HCT116 (cell line): ENCODE measurements at places on chromosomes 5 and 9.

DNA sequence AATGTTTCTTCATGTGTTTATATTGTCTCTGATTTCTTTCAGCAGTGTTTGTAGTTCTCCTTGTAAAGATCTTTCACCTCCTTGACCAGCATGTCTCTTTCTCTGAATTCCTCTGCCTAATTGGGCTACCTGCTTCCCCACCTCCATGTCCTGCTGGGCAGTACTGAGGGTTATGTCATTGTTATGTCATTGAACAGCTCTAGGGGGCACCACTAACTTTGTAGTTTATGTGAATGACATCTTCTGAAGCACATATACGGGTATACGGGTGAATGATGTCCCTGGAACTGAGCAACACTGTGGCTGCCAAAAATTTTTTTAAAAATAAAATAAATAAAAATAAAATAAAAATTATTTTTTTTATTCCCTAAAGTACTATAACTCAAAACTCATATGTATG is 16.9 kb upstream of the SNCAIP start:
- H3K4me1 ChIP-seq, result no peaks in the 10 kb centered on the region
- H3K36me3 ChIP-seq, result no peaks in the 10 kb centered on the region
- no peak overlapping the region for H3K4me3 ChIP-seq
- DNase-seq, result peak; percentile 18
- no peak overlapping the region for H3K27ac ChIP-seq

GRCh38 chr9:73050887-73051550 is 98.2 kb upstream of the ALDH1A1 start:
- H3K27me3 ChIP-seq, result no peaks in the 10 kb centered on the region

DNA sequence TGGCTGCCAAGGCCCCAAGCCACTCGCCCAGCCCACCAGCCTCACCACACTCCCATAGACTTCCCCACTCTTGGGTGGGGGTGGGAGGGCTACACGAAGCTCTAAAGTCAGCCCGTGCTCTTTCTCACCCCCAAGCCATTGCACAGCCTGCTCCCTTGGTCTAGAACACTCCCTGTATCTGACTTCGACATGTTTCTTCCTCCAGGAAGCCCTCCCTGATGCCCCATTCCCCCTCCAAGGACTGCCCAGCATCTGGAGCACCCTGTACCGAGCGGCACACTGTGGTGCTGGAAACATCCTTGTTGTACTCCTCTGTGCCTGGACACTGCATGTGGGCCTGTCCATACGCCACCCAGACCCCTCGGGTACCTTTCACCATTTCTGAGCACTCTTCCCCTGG is 49.4 kb upstream of the KCNMB1 start:
- no peak overlapping the region for H3K4me3 ChIP-seq
- H3K4me1 ChIP-seq, result no peaks in the 10 kb centered on the region
- no peaks in the 10 kb centered on the region for H3K27me3 ChIP-seq
- no peak for DNase-seq
- no peak overlapping the region for H3K27ac ChIP-seq
- no peaks in the 10 kb centered on the region for H3K36me3 ChIP-seq

DNA sequence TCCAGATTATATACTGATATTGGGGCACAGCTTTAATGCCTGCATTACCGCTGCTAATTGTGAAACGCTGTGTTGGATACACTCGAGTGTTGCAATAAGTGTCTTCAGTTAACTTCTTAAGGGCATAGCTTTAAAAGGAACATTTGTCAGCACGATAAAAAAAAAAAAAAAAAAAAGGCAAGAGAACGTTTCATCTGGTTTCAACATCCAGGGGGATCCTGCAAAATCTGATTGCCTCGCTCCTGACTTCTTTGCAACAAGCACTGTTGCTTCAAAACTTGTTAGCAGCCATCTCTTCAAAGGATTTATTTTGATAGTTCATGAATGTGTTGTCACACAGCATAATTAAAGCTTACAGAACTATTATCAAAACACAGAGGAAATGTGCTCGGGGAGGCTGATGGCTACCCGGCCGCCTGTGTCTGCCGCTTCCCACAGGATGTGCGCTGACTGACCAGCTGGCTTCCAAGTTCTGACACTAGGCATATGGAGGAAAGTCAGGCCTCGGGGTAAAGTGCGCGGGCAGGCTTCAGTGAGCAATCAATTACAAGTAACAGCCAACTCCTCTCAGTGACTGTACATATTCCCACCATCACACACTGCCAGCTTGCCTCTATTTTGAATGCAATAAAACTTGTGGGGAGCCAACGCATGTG is 77.7 kb downstream of the EBF1 start:
- H3K27ac ChIP-seq, result no peak overlapping the region
- H3K4me1 ChIP-seq, result no peaks in the 10 kb centered on the region
- no peak for DNase-seq
- peaks cover 46% of the 10 kb centered on the region for H3K27me3 ChIP-seq
- H3K36me3 ChIP-seq, result no peaks in the 10 kb centered on the region

- no peak overlapping the region for H3K4me3 ChIP-seq
- no peak for DNase-seq
- no peak overlapping the region for H3K27ac ChIP-seq
- H3K27me3 ChIP-seq, result no peaks in the 10 kb centered on the region
- no peaks in the 10 kb centered on the region for H3K36me3 ChIP-seq
These were observed 271.1 kb upstream of the RPS23 start for GRCh38 chr5:82549263-82549662.

GRCh38 chr5:76763136-76763535 is 47.2 kb downstream of the F2R start:
- no peak for DNase-seq
- H3K36me3 ChIP-seq, result no peaks in the 10 kb centered on the region
- no peak overlapping the region for H3K4me3 ChIP-seq
- H3K4me1 ChIP-seq, result peaks cover 8% of the 10 kb centered on the region; the same call in 1 of the 2 replicates

DNA sequence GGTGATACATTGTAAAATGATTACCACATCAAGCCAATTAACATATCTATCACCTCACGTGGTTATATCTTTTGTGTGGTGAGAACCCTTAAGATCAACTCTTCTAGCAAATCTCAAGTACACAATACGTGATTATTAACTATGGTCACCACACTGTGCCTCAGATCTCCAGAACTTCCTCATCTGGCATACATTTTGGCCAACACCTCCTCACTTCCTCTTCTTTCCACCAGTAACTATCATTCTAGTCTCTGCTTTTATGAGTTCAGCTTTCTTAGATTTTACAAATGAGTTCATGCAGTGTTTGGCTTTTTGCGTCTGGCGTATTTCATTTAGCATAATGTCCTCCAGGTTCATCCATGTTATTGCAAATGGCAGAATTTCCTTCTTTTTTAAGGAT is 35.8 kb downstream of the PRKACG start:
- H3K4me1 ChIP-seq, result no peaks in the 10 kb centered on the region
- no peak for DNase-seq
- H3K27ac ChIP-seq, result no peak overlapping the region
- H3K36me3 ChIP-seq, result no peaks in the 10 kb centered on the region
- peaks cover 10% of the 10 kb centered on the region for H3K27me3 ChIP-seq
- no peak overlapping the region for H3K4me3 ChIP-seq

GRCh38 chr5:94376672-94377345 is 241.6 kb downstream of the KIAA0825 start:
- DNase-seq, result no peak
- no peaks in the 10 kb centered on the region for H3K36me3 ChIP-seq
- H3K27ac ChIP-seq, result no peak overlapping the region
- H3K4me3 ChIP-seq, result no peak overlapping the region

DNA sequence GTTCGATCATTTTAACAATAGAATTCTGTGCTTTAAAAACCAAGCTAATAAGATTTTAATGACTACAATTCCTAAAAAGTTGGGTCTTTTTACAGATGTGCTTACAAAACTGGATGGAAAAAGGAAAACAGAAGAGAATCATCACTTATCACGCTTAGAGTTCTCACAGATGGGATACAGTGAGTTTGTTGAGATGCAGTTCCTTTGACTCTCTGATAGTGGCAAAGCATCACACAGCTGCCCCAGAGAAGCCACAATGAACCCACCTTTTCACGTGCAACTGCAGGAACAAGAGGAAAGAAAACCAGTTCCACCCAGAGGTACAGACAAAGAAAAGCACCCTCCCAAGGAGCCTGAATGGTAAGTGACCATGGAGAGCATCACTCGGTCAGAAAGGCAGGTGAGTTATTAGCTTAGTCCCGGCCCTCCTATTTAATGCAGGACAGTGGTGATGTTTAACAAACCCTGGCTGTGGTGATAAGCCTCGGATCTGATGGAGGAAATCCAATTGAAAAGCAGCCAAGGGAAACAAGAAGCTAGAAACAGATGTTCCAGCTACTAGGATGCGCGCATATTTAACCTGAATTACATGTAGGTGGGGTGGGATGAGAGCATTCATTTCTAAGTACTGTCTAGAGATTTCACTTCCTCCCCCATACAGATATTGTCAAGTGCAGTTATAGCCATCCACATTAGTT is 167.7 kb downstream of the TARS1 start:
- H3K4me3 ChIP-seq, result no peak overlapping the region
- DNase-seq, result no peak
- H3K27ac ChIP-seq, result no peak overlapping the region
- peaks cover 44% of the 10 kb centered on the region for H3K27me3 ChIP-seq
